ENCODE measurements at places on chromosomes 6 and 20.

- DNase-seq, result no peak
Observed at GRCh38 chr6:90989763-90990162, 402.9 kb upstream of the MAP3K7 start.

DNA sequence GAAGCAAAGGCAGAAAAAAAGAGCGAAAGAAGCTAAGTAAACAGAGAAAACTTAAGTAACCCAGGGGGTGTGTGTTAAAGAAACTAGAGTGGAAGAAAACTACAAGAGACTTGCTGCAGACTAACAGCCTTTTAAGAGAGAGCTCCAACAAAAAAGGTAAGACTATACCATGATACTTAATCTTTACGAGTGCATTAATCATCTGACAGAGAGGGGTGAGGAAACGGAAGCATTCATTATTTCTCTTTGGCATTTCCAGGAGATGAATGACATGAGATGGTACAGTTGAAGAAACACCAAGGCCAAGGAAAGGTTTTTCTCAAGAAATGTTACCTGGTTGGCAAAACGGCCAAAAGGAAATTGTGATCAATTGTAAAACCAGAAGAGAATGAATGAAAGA, 906.8 kb downstream of the QKI start:
- DNase-seq, result no peak

DNA sequence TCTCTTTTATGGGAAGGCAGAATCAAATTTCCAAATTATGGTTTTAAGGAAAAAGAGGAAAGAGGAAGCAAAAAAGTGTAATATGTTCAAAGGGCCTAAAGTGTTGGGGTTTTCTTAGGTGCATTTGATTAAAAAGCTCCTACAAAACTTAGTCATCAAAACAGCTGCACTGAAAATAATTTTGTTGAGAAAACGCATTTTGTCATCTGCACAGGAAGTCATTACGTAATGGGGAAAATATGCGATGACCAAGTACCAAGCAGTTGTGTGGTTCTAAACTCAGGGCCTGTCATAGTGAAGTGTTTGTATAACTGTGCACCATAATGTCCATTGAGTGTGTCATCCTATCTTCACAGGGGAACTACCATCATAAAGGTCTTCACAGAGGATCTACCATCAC, 15.6 kb downstream of the HAO1 start:
- DNase-seq, result no peak

DNA sequence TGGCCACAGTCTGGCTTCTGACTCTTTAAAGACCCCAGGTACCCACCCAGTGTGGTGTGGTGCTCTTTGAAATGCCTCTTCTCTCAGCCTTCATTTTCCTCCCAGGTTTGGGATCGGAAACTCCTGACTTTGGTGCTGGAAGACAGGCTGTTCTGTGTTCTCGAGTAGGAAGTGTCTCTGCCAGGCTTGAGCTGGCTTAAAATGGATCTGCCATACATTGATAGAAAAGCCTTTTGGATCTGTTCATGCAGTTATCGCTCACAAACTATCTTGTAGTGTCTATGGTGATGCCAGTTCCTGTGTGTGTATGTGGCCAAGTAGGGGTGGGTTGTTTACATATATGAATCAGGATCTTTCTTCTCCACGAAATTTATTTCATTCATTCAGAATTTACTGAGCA, 307.3 kb upstream of the CHD6 start:
- DNase-seq, result no peak
